Activated T-helper 9 cell treated with anti-CD3 and anti-CD28 coated beads, Interleukin-2, amount 50 U/mL, for 16 hours (primary cell): ENCODE measurements at places on chromosomes 13 and 19.

- DNase-seq = no peak
Observed at GRCh38 chr13:49305792-49306425, 58.2 kb downstream of the CDADC1 start.

DNA sequence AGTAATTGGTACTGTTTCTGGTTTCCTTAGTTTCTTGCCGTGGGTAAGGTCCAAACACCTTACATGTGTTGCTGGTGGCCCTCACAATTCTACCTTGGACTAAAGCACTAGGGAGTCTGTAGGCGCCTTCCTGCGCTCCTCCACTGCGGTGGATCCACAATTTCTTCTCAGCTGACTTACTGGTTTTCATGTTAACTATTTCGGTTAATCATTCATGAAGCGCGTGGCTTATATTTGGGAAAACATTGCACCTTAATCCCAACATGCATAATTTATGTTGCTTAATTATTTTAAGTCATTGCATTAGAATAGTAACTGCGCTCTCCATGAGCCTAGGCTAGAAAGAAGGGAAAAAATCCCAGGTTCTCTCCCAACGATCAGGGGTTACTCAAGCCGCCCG lies 37.7 kb downstream of the ARHGEF7 start:
- no peak for DNase-seq

DNA sequence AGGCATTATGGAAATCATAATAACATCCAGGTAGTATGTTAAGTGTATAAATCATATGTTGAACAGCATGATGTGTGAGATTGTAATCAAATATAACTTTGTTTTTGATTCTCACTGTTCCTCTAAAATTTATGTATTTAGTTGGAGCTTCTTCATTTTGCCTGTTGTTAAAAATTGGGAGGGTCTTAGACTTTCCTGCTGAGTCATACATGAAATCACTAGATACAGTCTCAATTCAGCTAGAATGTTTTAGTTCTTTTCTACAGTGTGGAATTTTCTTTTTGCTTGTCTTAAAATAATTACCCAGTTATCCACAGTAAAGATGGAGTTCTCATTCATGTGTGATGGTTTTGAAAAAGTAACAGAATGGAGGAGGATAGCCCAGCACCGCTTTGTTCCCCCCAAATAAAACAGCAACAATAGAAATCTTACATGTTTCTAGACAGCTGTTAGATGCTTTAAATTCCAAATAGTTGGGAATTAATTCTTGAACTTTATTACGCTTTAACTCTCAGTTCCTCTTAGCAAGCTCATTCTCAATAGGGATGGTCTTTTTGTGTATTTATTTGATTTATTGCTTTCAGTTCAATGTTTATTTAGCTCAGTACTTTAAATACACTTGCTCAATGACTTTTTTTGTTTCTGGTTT lies 109.5 kb downstream of the PDS5B start:
- DNase-seq = no peak

DNA sequence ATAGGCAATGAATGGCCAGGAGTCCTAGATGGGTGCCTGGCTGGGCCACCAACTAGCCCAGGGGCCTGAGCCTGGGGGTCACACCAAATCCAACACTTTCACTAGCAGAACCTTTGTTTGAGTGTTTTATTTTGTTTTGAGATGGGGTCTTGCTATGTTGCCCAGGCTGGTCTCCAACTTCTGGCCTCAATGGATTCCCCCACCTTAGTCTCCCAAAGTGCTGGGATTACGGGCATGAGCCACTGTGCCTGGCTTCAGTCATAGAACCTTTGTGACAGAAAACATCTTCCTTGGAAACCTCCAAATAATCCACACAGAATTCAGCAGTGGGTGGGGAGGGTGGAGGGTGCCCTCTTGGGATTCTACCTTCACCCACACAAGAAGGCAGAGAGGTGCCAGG lies 6.1 kb downstream of the PRKACA start:
- no peak for DNase-seq

DNA sequence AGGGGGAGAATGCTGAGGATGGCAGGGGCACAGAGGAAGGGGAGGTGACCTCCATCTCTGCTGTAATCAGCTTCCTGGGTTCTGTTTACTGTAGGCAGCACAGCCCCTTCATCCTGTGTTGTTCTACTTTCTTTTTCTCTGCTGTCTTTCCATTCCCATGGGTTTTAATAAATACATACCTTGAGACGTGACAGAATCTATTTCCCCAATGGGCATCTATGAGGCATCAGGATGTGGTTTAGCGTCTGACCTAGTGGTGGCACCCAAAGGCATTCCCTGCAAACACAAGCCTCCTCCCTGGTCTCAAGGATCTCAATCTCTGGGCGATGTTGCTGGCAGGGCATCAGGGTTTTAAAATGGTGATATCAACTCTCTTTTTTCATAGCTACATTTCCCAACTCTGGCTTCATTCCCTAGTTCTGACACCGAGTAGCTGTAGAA lies 60.8 kb downstream of the ALOX5AP start:
- no peak for DNase-seq

- DNase-seq = no peak
Observed at GRCh38 chr19:38741670-38742069, 2.6 kb downstream of the CAPN12 start.

GRCh38 chr19:28633319-28634018 lies 579.5 kb downstream of the UQCRFS1 start:
- no peak for DNase-seq

GRCh38 chr19:30854661-30855060 lies 482.5 kb downstream of the ZNF536 start:
- no peak for DNase-seq

- no peak for DNase-seq
Observed at GRCh38 chr19:1220477-1220930, 14.9 kb downstream of the STK11 start.

GRCh38 chr13:66014771-66015170 lies 1215.4 kb downstream of the PCDH9 start:
- no peak for DNase-seq

- DNase-seq = no peak
Observed at GRCh38 chr13:60210510-60211330, 47.0 kb upstream of the DIAPH3 start.

DNA sequence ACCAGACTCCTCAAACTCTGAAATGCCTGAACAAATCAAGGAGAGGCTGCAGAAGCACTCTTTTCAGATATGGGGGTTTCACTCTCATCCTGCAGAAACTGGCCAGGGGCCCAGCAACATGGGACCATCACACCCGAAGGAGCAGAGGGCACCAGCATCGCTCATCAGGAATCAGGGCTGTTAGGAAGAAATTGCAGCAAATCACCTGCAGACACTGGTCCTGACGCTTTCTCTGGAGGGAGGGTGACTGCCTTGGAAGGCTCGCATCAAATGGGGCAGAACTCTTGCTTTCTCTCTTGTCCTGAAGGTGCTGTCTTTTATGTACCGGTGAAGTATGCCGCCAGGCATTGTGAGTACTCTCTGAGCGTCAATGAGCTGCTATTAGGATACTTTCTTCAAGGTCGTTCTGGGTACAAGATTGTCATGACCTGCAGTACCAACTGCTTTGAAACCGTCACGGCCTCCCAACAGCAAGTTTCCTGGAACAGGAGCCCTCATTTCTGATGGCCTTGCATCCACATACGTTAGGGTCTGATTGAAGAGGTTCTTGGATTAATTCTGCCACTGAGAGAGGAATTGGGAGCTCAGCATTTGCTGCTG lies 155.7 kb upstream of the SOX1 start:
- no peak for DNase-seq

DNA sequence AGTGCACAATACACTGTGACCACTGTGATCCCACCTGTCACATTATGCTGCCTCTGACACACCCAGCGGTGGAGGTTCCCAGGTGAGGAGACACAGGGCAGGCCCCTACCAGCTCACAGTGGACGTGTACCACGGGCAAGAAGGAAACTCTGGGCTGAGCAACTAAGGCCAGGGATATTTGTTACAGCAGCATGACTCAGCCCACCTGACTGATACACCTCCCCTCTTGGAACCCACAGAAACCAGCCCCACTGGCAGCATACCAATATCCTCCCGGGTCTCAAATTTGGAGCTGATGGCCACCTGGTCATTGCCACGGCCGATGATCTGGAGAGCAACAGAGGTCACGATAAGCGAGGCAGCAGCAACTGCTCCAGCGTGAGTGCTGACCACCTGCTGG lies 14.9 kb downstream of the KLC3 start:
- no peak for DNase-seq

DNA sequence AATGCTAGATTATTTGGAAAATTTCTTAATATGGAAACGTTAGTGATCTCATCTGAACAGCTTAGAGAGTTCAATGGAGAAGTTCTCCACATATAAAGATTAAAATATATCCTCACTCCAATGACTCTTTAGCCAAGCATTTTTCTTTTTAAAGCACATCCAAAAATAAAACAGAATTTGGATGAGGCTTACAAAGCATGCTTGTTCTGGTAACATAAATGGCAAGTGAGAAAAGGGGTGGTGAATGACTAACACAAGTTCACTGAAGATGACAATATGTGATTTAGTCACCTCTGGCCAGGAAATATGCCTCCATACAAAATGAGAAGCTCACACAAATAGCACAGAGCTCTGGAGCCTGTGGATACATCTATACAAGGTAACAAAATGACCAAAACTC lies 253.0 kb downstream of the PCDH20 start:
- no peak for DNase-seq

DNA sequence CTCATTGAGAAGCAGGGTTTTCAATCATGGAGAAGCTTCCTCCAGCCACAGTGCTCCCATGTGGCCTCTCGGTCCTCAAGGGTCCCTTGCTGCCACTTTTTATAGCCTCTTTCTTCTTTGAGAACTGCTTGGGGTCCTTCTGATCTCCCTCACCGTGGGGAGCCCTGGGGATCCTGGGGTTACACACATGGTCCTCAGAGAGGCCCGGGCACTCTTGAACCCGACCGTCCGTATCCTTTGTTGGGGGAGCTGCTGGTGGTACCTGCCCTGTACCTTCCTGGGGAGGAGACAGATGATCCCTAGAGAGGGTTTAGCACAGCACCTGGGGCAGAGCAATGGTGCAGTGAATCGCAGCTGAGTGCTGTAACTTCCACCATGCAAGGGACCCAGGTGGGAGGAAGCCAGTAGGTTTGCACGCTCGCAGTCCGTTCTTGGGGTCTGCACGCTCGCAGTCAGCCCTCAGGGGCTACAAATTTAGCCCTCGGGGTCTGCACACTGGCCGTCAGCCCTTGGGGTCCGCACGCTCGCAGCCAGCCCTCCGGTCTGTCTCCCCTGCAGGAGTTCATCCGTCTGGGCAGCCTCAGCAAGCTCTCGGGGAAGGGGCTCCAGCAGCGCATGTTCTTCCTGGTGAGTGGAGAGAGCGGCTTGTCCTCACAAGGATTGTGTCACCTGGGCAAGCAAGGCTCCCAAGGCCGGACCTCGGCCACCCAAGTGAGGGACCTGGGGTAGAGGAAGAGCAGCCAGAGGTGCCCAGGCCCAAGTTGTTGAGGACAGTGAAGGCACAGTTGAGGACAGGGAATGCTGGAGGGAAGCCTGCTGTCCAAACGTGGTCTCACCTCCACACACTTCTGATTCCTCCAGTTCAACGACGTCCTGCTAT lies 138.4 kb downstream of the STK24 start:
- no peak for DNase-seq

DNA sequence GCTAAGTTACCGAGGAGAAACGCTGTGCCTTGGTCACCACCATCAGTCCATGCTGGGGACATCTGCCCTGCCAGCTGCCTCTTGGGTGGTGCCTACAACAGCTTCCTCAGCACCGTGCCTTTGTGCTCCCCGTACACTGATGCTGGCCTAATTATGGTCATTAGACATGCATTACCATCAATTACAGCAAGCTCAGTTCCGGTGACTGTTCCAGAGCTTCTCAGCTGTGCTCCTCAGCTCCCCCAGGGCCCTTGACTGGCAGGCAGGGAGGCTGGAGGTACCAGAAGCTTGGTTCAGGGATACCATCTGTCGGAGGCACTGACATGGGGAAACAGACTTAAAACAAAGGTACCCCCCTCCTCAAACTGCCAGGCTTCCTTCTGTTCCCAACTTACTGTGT lies 40.2 kb downstream of the CILP2 start:
- DNase-seq = no peak

GRCh38 chr19:7959211-7959610 lies 15.7 kb upstream of the TIMM44 start:
- no peak for DNase-seq

DNA sequence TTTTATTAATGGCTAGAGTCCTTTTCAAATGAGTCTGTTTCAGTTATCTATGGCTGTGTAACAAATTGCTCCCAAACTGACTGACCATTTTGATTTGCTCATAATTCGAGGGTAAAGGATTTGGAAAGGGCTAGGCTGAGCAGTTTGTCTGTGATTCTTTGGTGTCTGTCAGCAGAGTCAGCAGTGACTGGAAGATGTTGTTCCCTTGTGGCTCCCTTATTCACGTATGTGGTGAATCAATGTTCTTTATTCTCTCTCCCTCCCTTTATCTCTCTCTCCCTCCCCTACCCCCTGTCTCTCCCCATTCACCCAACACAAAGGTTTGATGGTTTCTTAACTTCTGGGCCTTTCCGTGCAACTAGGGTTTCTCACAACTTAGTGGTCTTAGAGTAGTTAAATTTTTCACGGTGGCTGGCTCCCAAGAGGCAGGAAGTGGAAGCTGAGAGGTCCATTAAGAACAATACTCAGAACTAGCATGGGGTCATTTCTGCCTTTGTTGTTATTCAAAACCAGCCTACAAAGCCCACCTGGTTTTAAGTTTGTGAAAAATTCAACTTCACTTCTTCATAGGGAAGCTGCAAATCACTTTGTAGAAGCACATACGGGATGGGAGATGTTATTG lies 772.5 kb upstream of the SLITRK1 start:
- no peak for DNase-seq

DNA sequence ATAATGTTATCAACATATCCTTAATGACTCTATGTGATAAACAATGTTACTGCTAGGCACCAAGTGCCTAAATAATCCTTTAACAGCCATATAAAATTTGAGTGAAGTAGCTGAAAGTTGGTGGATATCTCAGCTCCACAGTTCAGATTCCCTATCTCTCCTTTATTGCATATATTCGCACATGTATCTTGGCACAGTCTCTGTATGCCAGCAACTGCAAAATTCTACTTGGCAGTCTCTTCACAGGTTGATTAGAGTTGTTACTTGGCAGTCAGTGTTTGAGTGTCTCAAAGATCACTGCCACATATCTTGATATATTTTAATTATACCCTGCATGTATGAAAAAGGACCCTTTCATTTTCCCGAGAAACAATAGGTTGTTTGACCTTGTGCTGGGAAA lies 879.3 kb downstream of the OLFM4 start:
- DNase-seq = no peak
